ENCODE measurements at places on chromosomes 2 and 18.

DNA sequence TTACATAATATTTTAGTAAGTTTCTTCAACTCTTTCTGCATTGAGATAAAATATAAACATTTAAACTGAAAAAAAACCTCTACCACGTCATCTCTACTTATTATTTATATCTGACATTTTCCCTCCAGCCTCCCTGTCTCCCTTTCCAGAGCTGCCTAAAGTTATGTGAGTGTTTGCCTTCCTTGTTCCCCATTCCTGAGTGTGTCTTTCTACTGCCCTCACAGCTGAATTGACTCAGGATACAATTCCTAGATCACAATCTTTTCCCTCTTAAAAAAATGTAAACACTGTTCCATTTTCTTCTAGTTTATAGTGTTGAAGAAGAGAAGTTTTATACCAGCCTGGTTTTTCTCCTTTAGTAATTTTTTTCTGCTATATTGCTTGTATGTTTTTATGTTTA, 5.3 kb downstream of the TRPM8 start:
- DNase-seq: no peak

GRCh38 chr2:73985308-73986084, 786 bp downstream of the TET3 start:
- DNase-seq: no peak

- DNase-seq: no peak
Observed at GRCh38 chr18:49610022-49610445, 48.2 kb downstream of the LIPG start.

DNA sequence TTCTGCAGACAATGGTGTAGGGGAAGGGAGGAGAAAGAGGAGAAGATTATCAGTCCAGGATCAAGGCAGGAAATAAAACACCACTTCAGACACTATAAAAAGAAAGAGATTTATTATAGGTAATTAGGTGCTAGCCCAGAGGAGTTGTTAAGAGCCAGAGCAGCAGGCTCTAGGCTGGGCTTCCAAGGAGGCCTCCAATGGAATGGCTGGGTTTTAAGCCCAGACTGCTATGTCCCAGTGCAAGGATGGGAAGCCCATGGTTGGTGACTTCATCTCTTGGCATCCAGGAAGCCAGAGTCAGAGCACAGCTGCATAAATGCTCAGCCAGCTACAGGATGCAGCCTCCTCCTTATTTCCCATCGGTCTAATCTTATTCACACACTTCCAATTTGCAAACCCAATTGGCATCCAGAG, 95.6 kb downstream of the LAMA3 start:
- DNase-seq: no peak

- no peak for DNase-seq
Observed at GRCh38 chr2:42270757-42271156, 90.3 kb downstream of the COX7A2L start.

DNA sequence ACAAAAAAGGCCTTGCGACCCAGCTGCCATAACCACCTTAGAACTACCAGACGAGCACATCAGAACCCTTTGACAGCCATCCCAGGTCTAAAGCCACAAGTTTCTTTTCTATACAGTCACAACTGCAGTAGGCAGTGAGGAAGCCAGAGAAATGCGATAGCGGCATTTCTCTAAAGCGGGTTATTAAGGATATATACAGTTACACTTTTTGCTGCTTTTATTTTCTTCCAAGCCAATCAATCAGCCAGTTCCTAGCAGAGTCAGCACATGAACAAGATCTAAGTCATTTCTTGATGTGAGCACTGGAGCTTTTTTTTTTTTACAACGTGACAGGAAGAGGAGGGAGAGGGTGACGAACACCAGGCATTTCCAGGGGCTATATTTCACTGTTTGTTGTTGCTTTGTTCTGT, 48.8 kb downstream of the FEZ2 start:
- DNase-seq: no peak

DNA sequence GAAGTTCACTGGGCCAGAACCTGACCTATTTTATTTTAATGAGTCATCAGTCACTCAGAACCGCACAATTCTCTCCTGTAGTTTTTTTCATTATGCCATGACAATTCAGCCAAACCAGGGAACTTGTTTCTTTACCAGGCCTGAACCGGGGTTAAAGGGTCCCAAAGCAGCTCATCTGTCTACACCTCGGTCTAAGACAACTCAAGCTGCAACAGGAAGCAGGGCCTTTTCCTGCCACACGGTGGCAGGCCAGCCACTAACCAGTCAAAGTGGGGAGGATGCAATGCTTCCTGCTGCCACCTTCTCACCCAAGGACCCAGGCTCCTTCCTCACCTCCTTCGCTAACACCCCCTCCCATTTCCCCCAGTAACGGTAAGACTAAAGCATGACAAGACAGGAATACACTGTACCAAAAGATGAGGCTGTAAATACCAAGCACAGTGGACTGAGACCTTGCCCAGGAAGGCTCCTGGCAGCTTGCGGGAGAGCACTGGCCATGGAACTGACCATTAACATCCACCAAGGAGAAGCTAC, 56.7 kb upstream of the ACKR3 start:
- DNase-seq: no peak

DNA sequence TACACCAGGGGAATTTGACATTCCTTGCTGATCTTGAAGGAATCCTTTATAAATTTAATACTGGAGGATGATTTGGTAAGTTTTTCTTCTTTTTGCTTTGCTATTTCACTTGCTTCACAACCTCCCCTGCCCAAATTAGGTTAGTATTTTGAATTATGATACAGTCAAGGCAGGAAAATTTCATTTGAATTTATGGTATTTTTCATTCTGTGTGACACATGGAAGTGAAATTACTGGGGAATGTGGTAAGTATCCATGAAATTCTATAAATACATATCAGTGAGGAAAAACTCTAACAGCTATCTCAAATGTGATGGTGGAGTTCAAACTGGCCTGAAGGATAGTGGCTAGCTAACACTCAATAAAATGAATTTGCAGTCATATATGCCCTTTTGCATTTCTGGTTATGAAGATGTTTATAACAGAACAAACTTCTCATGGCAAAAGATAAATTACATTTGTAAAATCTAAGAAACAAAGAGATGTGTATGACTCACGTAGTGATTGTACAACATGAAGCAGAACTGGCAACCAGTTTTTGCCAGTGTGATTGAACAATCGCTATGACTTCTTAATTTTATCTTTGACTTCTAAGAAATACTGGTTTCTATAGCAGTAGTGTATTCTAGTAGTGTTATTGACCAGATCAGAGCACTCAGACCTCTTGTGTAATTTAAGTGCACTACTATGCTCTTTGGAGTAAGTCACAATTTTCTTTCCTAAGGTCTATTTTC, 152.6 kb downstream of the IKZF2 start:
- DNase-seq: no peak

DNA sequence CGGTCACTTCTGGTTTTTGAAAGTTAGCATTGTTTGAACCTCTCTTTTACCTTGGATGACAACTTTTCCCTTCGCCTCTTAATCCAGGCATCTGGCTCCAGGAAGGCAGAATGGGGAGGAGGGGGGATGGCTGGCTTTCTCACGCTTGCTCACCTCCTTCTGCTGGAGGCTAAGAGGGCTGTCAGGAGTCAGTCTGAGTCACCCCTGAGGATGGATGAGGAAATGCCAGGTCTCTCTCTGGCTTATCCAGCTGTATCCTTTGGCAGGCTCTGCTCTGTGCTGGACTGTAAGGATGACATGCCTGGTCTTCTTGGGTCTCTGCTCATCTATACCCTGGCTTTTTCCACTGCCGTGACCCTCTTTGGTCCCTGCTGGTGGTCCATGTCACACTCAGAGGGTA, 142.9 kb upstream of the GYPC start:
- no peak for DNase-seq

DNA sequence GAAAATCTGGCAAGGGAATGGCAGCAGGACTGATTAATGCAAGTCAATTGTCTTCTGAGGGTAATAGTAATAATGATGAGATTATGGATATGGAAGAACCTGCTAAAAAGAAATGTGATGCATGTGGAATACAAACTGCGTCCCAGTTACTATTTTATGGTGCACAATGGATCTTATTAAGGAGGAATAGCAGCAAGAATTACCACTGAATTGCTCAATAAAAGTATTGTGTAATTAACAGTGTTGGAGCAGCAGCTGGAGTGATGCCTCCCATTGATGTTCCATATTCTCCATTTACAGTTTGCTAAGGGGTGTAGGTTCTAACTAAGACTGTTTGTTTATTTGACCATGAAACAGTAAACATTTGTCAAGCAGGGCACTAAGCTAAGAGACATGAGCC, 167.9 kb downstream of the HRH4 start:
- DNase-seq: no peak

GRCh38 chr2:71498261-71498701, 44.9 kb downstream of the DYSF start:
- DNase-seq: no peak
